ENCODE measurements at places on chromosomes 1 and 21. TPM values are rescaled to one million over a fixed set of nuclear protein-coding genes. Genes with fewer than 3 reads are reported as not detected.

GRCh38 chr1:239422818-239423217 lies 36.5 kb downstream of the CHRM3 start:
- H3K27ac ChIP-seq = no peak overlapping the region
- no peaks in the 10 kb centered on the region for H3K36me3 ChIP-seq
- H3K27me3 ChIP-seq = no peaks in the 10 kb centered on the region
- H3K4me1 ChIP-seq = no peaks in the 10 kb centered on the region
- DNase-seq = no peak
- no peak overlapping the region for H3K4me3 ChIP-seq

DNA sequence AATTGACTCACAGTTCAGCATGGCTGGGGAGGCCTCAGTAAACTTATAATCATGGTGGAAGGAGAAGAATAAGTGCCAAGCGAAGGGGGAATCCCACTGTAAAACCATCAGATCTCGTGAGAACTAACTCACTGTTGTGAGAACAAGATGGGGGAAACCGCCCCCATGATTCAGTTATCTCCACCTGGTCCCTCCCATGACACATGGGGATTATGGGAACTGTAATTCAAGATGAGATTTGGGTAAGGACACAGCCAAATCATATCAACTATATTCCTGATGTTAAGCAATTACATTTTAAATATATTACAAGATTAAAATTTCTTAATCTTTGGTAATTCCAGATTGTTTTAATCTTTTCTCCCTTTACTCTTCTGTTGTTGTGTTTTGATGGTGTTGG lies 55.2 kb downstream of the FNBP1L start:
- H3K4me1 ChIP-seq = no peaks in the 10 kb centered on the region
- H3K36me3 ChIP-seq = no peaks in the 10 kb centered on the region
- no peak overlapping the region for H3K4me3 ChIP-seq
- no peak for DNase-seq
- no peaks in the 10 kb centered on the region for H3K27me3 ChIP-seq
- no peak overlapping the region for H3K27ac ChIP-seq

GRCh38 chr1:160168016-160168415 lies 16.6 kb downstream of the ATP1A4 start:
- H3K36me3 ChIP-seq = no peaks in the 10 kb centered on the region
- no peaks in the 10 kb centered on the region for H3K27me3 ChIP-seq

DNA sequence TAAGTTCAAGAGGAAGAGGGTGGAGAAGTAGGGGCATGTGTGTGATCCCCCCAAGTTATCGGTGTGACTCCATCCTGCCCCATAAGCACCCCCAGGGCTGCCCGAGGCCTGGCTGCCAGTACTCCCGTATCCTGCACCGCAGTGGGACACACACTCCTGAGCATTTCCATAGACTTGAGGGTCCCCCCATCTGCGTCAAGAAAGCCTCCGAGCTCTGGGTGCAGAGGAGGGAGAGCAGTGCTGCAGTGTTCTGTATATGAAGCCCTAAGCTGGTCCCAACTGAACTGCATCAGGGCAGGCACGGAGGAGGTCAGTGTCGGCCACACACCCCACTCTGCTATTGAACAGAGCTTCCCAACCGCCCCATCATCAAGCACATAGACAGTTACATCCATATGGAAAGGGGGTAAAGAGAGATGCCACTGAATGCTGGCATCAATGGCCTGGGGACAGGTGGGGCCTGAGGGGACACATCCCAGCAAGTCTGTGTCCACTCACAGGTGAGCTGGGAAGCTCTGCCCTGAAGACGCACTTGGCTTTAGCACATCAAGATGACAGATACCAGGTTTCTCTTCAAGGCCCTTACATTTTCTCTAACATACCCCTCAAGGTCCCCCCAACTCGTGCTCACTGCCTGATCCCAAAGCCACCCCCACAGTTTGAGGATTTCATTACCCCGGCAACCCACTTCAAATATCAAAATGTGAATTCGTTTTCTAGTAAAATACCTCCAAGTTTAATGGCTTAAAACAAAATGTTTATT lies 64.3 kb downstream of the EVA1C start:
- peaks cover 58% of the 10 kb centered on the region for H3K4me1 ChIP-seq
- H3K27me3 ChIP-seq = no peaks in the 10 kb centered on the region
- H3K4me3 ChIP-seq = no peak overlapping the region
- no peak overlapping the region for H3K27ac ChIP-seq
- peaks cover 6% of the 10 kb centered on the region for H3K36me3 ChIP-seq

DNA sequence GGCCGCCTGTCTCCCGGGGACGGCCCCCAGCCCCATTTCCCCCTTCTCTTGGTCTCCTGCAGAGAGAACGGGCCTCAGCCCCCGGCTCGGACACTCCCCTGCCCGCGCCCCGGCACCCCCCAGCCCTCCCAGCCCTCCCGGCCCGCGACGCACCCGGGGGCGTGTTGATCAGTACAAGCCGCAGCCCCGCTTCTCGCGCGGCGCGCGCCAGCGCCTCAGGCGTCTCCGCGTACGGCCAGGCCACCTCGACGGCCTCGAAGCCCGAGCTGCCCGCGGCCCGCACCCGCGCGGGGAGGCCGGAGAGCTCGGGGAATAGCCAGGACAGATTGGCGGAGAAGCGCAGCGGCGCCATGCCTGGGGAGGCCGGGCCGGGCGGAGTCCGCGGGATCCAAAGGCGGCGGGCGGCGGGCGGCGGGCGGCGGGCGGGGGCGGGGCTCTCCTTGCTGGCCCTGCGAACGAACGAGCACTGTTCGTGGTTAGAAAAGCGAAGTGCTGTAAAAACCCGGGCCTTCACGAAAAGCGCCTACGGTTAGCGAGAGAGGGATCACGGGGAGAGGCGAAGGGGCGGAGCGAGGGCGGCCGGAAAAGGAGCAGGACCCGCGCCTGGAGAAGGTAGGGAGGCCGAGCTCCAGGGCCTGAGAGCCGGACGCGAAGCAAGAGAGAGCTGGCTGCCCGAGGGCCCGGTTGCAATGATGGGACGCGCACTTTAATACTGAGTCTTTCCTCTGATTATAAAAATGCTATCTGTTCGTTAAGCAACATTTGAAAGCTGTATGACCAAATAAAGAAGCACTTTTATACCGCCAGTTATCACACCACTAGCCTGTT lies at the start of gene HYI:
HYI (minus strand) TSS at position 490 of the 828 bp plus-strand sequence; CDS start at position 352, 138 bp downstream.
- H3K36me3 ChIP-seq = peaks cover 40% of the 10 kb centered on the region
- peak within 1 kb of the TSS; percentile 54 for H3K4me3 ChIP-seq
- H3K27ac ChIP-seq = peak within 1 kb of the TSS; percentile 87
- DNase-seq = peak; percentile 93
- H3K4me1 ChIP-seq = peaks cover 26% of the 10 kb centered on the region

The HSF2BP gene
- 2.8 TPM for total RNA-seq

DNA sequence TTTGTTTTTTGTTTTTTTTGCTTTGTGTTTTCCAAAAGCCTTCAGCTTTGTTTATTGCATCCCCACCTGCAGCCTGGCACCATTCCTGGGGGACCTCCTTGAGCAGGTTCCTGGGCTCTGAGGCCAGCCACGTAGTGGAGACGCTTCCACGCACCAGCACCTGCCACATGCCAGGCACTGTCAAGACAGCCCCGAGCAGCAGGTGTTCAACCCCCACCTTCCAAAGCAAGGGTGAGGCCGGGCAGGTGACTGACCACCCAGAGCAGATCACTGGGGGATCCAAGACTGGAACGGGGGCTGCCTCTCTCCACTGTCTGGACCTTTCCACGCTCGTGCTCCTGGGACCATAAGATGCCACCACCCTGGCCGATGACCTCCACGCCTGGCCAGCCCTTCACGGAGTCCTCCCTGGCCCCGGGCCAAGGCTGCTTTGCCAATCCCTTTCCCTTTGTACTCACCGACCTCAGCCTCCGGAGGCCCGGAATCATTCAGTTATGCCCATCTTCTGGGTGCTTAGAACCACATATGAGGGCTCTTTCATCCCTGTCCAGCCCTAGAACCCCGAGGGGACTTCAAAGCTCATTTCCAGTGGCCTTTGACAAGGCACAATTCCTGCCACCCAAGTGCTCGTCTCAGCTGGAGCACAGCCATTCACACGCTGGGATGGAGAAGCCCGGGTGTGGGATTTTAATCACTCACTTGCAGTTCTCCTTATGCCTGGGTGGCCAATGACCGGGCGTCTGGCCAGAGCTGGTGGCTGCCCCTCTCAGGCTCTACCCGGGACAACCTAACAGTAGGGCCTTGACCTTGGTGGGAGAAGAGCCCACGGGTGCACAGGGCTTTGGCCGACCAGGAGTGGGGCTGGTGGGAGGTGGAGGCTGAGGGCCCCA lies 330.8 kb downstream of the NPHP4 start:
- no peaks in the 10 kb centered on the region for H3K27me3 ChIP-seq
- H3K4me1 ChIP-seq = no peaks in the 10 kb centered on the region
- DNase-seq = no peak
- H3K27ac ChIP-seq = no peak overlapping the region
- H3K36me3 ChIP-seq = no peaks in the 10 kb centered on the region

The GRIK3 gene
- total RNA-seq = not detected

- H3K36me3 ChIP-seq = peaks cover 30% of the 10 kb centered on the region
- H3K4me1 ChIP-seq = peaks cover 34% of the 10 kb centered on the region
- H3K27me3 ChIP-seq = no peaks in the 10 kb centered on the region
- peak overlapping the region; percentile 50 for H3K4me3 ChIP-seq
- DNase-seq = no peak
Observed at GRCh38 chr1:155136748-155137147, 1.1 kb downstream of the SLC50A1 start.

DNA sequence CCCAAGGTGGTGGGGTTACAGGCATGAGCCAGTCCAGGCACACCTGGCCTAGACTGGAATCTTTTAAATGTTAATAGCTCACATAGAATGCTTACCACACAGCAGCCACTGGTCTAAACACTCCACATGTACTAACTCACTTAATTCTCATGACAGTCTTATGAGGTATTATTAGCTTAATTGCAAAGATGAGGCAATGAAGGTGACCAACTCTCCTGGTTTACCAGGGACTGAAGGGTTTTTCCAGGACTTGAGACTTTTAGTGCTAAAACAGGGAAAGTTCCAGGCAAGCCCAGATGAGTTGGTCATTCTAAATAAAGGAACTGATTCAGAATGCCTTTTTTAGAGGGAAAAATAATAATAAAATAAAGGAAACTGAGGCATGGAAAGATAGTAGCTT lies 7.0 kb upstream of the STMN1 start:
- no peak overlapping the region for H3K27ac ChIP-seq
- no peak overlapping the region for H3K4me3 ChIP-seq
- H3K4me1 ChIP-seq = peaks cover 7% of the 10 kb centered on the region
- H3K27me3 ChIP-seq = no peaks in the 10 kb centered on the region

- no peak overlapping the region for H3K27ac ChIP-seq
- H3K27me3 ChIP-seq = no peaks in the 10 kb centered on the region
- no peak for DNase-seq
- H3K4me1 ChIP-seq = no peaks in the 10 kb centered on the region
Observed at GRCh38 chr1:184810735-184811343, 56.2 kb upstream of the EDEM3 start.

GRCh38 chr1:183879494-183879893 lies 74.6 kb downstream of the RGL1 start:
- no peaks in the 10 kb centered on the region for H3K27me3 ChIP-seq
- H3K4me3 ChIP-seq = no peak overlapping the region
- no peak for DNase-seq
- H3K36me3 ChIP-seq = peaks cover 14% of the 10 kb centered on the region
- no peak overlapping the region for H3K27ac ChIP-seq

DNA sequence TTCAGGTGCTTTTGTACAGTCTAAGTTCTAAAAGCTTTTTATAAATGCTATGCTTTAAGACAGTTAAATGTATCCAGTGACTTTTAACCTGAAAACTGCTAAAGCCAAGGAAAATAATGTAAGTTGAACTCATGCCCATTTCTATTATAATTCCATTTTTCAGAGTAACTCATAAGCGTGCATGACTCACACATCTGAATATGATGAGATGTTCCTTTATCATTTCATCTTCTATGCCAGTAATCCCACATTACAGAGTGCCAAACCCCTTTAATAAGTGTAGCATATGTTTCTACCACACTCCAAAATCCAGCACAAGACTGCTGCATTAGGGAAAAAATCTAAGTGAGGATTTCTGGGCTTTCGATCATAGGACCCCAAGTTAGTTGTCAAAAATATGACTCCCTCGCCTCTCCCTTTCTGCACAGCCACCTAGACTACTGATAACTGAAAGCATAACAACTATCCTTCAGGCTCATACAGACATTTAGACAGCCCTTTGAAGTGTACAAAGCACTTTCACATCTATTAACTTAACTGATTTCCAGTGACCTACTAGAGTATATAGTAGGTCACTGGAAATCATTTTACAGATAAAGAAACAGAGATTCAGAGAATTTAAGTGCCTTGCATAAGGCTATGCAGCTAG lies 45.3 kb downstream of the JAK1 start:
- H3K4me1 ChIP-seq = peaks cover 36% of the 10 kb centered on the region
- no peak overlapping the region for H3K27ac ChIP-seq
- DNase-seq = no peak
- no peak overlapping the region for H3K4me3 ChIP-seq

- peaks cover 22% of the 10 kb centered on the region for H3K4me1 ChIP-seq
- H3K27me3 ChIP-seq = no peaks in the 10 kb centered on the region
- H3K27ac ChIP-seq = no peak overlapping the region
- peaks cover 19% of the 10 kb centered on the region for H3K36me3 ChIP-seq
Observed at GRCh38 chr1:183100361-183100974, 77.2 kb downstream of the LAMC1 start.

- no peak overlapping the region for H3K27ac ChIP-seq
- no peak for DNase-seq
- peaks cover 7% of the 10 kb centered on the region for H3K4me1 ChIP-seq
- H3K27me3 ChIP-seq = peaks cover 23% of the 10 kb centered on the region
- H3K4me3 ChIP-seq = no peak overlapping the region
Observed at GRCh38 chr1:983798-984475, 2.0 kb upstream of the PERM1 start.

GRCh38 chr1:236502972-236503639 lies 20.7 kb upstream of the LGALS8 start:
- peak; percentile 96 for DNase-seq
- H3K4me3 ChIP-seq = peak overlapping the region; percentile 8
- H3K27me3 ChIP-seq = no peaks in the 10 kb centered on the region
- H3K27ac ChIP-seq = peak overlapping the region; percentile 87
- peaks cover 31% of the 10 kb centered on the region for H3K4me1 ChIP-seq

The MCOLN2 gene
- total RNA-seq = 1.4 TPM
